ENCODE measurements at places on chromosomes 12 and 14.

DNA sequence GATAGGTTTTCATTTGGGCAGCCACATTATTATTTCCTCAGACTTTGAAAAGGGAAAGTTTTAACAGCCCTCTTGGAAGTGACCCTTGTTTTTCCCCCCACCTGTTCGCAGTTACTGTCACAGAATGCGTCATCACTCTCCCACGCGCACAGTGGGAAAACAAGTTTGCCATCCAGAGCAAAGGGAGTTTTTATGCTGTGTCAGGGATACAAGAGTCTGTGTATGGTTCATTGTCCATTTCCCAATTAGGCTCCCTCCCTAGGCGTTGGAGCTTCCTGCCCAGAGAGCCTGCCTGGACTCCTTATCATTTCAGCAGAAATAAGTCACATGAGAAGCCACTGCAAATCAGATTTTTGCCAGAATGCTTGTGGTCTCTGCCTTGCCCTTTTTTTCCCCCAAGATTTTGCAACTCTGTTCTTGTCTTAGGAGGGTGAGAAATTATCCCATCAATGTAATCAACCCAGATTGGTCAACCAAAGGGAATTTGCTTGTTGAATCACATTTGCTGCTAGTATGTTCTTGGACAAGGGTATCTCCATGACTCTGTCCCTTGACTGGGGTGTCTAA lies 104.1 kb downstream of the IGF1 start:
- DNase-seq: peak; percentile 9

GRCh38 chr12:87266305-87266704 lies 762.9 kb downstream of the C12orf50 start:
- DNase-seq: no peak

DNA sequence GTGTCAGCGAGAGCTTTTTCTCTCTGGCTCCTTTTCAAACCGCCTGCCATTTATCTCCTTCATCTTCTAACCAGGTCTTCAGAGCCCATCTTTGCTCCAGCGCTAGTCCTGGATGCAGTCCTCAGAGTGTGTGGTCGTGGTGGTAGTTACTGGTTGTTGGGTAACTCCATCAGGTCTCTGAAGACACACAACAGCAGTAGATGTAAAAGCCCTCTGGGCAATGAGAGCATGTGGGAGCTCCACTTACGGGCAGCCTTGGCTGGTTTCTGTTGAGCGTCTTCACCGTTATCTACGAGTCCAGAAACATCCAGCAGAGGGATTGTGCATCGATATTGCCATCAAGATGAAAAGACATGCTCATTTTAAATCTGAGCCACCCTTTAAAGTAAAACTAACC lies 61.2 kb downstream of the FBXL14 start:
- peak; percentile 62 for DNase-seq

- DNase-seq: no peak
These were observed 350.5 kb upstream of the TMTC1 start for GRCh38 chr12:30134229-30134628.

DNA sequence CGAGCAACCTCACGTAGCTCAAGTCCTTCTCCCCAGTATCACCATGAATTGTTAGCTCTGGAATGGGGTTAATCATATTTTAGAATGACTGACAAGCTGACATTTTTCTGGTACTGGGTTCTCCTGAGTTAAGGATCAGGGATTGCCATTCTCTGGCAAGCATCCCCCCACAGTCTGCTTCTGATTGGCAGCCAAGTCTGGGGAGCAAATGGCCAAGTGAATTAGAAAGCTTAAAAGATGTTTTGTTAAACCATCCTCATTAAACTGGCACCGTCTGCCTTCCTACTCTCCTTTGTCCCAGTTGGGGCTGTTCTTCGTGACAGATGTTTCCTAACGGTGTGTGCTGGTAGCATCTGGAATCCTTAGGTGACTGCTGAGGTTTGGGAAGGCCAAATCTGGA lies 17.2 kb upstream of the CISTR start:
- no peak for DNase-seq

DNA sequence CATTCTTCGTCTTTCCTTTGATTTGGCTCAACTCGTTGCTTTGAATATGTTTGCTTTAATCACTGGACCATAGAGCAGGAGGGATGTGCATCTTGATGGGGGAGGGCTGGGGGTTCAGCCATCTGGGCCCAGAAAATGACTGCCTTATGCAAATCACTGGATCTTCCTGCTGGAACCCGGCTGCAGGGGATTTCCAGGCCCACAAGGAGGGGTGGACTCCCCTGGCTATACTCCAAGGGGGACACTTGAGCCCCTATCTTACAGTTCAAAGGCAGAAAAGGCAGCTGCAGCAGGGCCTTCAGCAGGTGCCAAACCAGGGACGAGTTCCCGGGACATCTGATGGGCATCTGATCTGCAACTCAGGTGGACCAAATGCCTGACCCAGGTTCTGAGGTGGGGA lies 122.5 kb downstream of the DICER1 start:
- DNase-seq: no peak

GRCh38 chr12:55726971-55727370 lies 1.8 kb downstream of the CD63 start:
- no peak for DNase-seq

DNA sequence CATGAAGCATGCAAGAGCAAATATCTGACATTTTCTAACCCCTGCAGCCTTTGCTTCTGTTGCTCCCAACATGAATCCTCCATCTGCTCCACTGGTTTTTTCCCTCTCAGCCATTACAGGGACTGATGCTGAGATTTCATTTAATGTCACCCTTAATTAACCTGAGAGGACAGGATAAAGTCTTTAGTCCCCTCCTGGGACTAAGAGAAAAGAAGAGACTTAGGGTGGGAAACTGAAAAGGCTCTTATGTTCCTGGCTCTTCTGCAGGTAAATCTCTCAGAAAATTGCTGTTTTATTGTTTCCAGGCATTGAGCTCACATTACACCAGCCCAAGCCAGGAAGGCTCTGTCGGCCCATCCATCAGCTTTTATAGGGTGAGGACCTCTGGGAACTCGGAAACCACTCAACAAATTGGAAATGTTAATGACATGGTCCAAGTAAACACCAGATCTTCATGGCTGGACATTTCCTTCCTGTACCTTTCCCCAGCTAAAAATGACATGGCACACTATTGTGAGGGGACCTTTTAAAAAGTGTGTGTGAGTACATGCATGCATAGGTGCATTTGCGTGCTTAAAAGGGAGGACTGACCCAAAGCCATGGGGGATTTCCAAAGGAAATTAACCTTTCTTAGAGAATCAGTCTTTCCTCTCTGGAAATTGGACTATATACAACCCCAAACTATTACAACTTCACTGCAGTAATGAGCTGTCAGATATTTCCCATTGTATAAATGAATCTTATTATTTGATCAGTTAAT lies 408.1 kb upstream of the TMTC1 start:
- DNase-seq: no peak

GRCh38 chr14:66746316-66747006 lies 238.5 kb downstream of the GPHN start:
- DNase-seq: peak; percentile 50

DNA sequence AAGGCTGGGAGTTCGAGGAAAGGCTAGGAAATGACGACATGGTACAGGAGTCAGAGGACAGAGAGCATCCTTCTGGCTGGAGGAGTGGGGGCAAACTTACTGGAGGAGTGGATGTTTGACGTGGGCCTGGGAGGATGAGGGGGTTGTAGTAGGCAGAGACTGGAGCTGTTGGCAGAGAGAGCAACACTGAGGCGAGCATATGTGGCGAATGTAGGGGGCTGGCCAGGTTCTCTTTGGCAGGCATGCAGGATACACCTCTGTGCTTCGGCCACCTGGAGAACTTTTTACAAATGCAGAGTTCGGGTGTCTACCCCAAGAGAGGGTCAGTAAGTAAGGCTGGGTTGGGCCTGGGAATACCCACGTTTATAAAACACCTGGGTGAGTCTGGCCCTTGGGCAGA lies 385.7 kb downstream of the FUT8 start:
- DNase-seq: no peak

DNA sequence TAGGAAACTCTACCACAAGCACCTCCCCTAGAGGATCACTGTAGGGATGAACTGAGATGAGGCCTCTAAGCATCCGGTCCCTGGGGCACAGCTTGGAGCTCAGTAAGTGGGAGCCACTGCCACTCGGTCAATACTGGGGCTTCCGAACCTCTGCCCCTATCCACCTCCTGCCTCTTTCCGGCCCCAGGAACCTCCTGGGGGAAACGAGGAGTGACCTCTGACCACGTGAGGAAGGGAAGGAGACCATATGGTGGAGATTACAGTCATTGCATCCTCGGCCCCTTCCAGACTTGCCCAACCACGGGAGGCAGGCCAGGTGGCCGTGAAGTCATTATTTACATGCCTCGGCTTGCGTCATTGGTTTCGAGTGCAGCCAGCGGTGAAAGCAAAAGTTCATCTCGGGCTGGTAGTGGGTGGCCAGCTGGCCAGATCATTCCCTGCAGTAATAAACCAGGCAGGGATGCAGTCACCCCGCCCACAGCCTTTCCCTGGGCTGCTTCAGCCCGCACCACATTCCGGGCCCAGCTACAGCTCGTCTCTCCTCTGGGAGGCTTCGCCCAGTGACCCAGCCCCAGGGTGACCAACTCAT lies 65.4 kb downstream of the C14orf132 start:
- peak; percentile 99 for DNase-seq

- DNase-seq: no peak
These were observed 147.3 kb downstream of the CEP83 start for GRCh38 chr12:94312378-94312777.

DNA sequence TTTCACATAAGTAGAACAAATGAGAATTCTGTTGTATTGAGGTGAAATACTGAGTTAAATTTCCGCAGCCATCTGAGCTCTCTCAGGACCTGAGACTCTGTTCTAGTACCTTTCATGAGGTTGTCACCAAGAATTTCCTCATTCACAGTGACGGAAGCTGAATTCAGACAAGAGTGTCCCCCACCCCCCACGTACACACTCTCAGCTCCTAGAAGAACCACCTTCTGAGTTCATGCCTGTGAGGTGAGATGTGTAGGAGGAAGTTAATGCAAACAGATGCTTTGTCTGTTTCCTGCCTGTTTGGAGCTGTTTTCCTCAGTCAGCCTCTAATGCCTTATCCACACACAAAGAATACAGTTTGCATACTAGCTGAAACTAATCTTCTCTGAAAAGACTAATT lies 18.2 kb downstream of the BICDL1 start:
- DNase-seq: no peak

DNA sequence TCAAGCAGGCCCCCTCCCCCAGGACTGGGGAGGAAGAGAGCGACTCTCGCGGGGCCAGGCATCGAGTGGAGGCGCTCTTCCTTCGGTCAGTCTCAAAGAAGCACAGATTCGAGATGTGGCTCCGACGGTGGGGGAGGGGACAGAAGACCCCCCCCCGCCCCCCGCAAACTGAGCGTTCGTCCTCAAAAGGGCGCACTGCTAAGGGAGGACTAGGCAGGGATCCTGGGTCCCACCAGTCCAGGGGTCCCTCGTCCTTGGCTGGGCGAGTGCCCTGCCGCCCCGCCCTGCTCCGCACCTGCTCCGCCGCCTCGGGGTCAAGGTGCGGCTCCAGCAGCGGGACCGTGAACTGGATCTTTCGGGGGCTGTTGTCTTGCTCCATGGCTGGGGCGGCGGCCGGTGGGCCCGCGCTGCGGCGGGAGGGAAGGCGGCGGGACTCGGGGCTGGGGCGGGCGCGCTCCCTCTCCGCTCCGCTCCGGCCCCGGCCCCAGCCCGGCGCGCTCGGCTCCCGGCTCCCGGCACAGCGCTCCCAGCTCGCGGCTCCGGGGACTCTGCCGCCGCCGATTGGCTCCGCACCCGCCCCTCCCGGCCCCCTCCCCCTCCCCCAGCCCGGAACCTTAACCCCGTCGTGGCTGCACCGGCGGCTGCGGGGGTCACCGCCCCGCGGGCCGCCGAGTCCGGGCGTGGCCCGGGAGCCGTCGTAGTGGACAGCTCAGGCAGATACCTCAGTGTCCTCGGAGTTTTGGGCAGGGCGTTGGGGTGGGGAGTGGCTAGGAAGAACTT lies at the start of gene PPP1R1A:
Gene PPP1R1A, minus strand, starts transcription at position 550 of the 780 bp plus-strand sequence. Its CDS starts 171 bp downstream, at position 379.
- no peak for DNase-seq

DNA sequence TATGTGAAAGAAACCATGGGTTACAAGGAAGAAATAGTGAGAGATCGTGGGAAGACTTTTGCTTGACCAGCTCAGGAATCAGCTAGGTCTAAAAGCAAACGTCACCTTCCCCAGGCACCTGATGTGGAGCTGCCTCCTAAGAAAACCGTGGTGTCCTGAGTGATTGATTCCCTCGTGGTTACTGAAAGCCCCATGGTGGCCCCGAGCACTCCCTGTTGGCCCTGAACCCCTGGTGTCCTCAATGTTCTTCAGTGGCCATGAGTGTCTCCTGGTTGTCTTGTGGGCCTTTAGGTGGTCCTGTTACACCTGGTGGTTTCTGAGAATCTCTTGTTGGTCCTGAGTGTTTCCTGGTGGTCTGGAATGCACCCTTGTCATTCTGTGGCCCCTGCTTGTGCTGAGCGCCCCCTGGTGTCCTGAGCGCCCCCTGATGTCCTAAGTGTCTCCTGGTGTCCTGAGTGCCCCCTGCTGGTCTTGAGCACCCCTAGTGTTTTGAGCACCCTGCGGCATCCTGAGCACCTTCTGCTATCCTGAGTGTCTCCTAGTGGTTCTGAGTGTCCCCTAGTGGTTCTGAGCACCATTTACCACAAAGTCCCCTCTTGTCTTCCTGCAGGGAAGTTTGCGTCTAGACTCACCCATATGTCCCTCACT lies 518.7 kb downstream of the TMEM121 start:
- DNase-seq: peak; percentile 2

DNA sequence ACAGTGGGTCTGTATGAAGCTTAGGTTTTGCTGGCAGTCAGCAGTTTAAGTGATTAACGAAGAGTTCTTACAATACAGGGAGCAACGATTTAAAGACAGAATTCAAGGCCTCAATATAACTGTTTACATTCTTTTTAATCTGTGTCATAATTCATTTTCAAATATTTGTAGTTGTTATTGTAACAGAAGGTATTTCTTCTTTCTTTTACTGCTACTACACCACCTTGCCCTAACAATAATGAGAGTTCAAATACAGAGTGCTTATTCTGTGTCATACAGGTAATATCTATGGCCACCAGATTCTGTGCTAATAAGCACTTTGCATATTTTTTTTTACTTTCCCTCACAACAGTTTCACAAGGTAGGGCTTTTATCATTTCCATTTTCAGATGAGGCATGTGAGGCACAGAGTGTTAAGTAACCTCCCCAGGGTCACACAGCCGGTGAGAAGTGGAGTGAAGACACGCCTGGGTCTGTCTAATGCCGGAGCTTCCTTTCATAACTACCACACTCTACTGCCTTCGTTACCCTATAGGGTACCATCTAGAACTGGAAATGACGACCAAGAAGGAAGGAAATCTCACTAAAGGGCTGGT lies 81.9 kb downstream of the PELI2 start:
- DNase-seq: peak; percentile 18

- no peak for DNase-seq
These were observed 27.2 kb upstream of the HSPB8 start for GRCh38 chr12:119151445-119152026.

- DNase-seq: peak; percentile 28
These were observed 5.8 kb downstream of the ASB2 start for GRCh38 chr14:93970585-93970964.

GRCh38 chr14:103329401-103330347 lies 4.4 kb upstream of the EIF5 start:
- DNase-seq: no peak

DNA sequence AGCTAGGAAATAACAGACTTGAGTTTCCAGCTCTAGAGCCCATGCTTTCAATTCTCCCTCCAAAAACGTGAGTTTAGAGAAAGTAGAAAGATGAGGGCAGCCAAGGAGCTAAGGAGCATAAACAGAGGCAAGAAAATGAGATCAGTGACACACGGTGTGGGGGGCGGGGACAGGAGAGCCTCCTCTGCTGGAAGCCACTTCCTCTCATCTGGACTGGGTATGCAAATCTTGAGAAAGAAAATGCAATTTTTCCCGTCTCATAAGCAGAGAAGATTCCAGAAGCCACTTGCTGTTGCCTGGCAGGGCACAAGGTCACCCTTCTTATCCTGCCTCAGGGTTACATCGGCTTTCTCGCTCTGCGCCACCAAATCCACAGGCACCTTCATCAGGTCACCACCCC lies 6.0 kb downstream of the OR10P1 start:
- no peak for DNase-seq

Data from EL (cell line).